Thyroid gland (tissue), 4 donors: ENCODE measurements at places on chromosomes 3 and 15. TPM values are rescaled to one million over a fixed set of nuclear protein-coding genes. Genes with fewer than 3 reads are reported as not detected.

Gene AGBL1
- total RNA-seq = not detected

Gene ROPN1
- not detected for total RNA-seq

Gene SNAPC5
- 33.8 TPM for total RNA-seq

Gene PLA2G4E
- not detected for total RNA-seq

Gene TMEM212
- total RNA-seq = not detected

Gene ACAN
- total RNA-seq = not detected

Gene TGM5
- not detected for total RNA-seq

Gene METTL6
- 20.8 TPM for total RNA-seq

GRCh38 chr15:51681303-51681963 lies at the start of gene SCG3:
Gene SCG3 (plus strand): TSS chr15:51681503. CDS start chr15:51681756, 253 bp downstream.
- no peaks in the 10 kb centered on the region for H3K27me3 ChIP-seq
- no peak within 1 kb of the TSS for H3K4me3 ChIP-seq
- no peaks in the 10 kb centered on the region for H3K36me3 ChIP-seq
- H3K27ac ChIP-seq = no peak within 1 kb of the TSS
- H3K4me1 ChIP-seq = peaks cover 3% of the 10 kb centered on the region

DNA sequence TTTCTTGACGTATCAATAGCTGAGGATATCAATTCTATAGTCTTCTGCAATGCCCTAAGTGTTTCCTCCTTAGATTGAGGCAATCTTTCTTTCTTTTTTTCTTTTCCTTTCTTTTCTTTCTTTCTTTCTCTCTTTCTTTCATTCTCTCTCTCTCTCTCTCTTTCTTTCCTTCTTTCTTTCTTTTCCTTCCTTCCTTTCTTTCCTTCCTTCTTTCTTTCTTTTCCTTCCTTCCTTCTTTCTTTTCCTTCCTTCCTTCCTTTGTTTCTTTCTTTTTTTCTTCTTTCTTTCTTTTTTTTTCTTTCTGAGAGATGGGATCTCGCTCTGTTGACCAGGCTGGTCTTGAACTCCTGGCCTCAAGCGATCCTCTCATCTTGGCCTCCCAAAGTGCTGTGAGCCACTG lies 10.0 kb upstream of the DNAAF4 start:
- no peaks in the 10 kb centered on the region for H3K27me3 ChIP-seq
- no peaks in the 10 kb centered on the region for H3K36me3 ChIP-seq
- no peak overlapping the region for H3K27ac ChIP-seq

- no peak for DNase-seq
- no peaks in the 10 kb centered on the region for H3K4me1 ChIP-seq
- no peak overlapping the region for H3K4me3 ChIP-seq
- no peak overlapping the region for H3K27ac ChIP-seq
- H3K27me3 ChIP-seq = no peaks in the 10 kb centered on the region
Measured at GRCh38 chr3:155859859-155860258, 5.6 kb upstream of the SLC33A1 start.

DNA sequence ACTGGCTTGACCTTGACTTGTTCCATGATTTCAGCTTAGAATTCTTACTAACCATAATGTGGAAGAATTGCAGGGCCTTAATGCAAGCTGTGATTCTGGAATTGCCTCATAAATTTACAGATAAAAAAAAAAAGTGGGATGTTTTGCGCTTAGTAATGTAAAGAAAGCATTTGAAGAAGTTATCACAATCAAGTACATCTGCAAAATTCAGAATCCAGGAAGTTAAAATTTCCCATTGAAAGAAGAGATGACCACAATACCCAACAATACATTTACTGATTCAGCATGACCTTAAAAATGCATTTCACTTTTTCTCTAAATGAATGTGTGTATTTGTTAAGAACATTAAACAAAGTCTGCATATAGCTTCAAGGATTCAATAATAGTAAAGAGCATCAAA lies 65.1 kb upstream of the CCNL1 start:
- H3K4me3 ChIP-seq = no peak overlapping the region
- H3K27me3 ChIP-seq = no peaks in the 10 kb centered on the region

DNA sequence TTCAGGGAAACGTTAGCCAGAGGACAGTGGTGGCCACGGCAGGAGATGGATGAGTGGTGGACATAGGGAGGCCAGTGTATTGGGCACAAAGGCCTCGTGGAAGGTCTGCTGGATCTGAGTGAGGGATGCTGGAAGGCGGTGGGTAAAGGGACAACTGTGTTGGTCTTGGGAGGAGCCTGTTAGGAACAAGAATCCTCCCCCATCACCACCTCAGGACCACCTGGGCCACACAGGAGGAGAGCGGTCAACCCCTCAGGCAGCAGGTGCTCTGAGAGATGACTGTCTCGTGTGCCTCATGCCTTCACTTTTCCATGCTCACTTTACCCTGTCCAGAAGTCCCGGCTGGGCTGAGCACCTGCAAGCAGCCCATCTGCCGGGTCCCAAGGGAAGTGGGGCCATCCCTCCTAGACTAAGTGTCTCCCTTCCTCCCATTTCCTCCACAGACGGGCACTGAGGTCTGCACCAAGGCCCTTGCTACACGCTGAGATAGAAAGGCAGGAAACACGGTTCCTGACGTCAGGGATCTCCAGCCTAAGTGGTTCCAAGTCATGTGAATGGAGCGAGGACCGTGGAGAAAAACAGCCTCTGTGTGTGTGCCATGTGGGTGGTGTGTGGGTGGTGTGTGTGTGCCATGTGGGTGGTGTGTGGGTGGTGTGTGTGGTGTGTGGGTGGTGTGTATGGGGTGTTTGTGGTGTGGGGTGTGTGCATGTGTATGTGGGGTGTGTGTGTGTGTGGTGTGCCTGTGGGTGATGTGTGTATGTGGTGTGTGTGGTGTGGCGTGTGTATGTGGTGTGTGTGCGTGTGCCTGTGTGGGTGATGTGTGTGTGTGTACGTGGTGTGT lies 47.8 kb upstream of the CTSH start:
- no peaks in the 10 kb centered on the region for H3K36me3 ChIP-seq
- no peaks in the 10 kb centered on the region for H3K4me1 ChIP-seq
- DNase-seq = peak; percentile 5
- no peak overlapping the region for H3K27ac ChIP-seq
- no peaks in the 10 kb centered on the region for H3K27me3 ChIP-seq
- H3K4me3 ChIP-seq = no peak overlapping the region

- no peak overlapping the region for H3K4me3 ChIP-seq
- peak overlapping the region; percentile 83 for H3K27ac ChIP-seq
- DNase-seq = no peak
Measured at GRCh38 chr15:66882251-66883020, 180.4 kb downstream of the SMAD6 start.

GRCh38 chr15:41258750-41259471 lies 27.8 kb downstream of the CHP1 start:
- peak overlapping the region; percentile 39 for H3K27ac ChIP-seq
- no peak overlapping the region for H3K4me3 ChIP-seq
- peaks cover 11% of the 10 kb centered on the region for H3K36me3 ChIP-seq

DNA sequence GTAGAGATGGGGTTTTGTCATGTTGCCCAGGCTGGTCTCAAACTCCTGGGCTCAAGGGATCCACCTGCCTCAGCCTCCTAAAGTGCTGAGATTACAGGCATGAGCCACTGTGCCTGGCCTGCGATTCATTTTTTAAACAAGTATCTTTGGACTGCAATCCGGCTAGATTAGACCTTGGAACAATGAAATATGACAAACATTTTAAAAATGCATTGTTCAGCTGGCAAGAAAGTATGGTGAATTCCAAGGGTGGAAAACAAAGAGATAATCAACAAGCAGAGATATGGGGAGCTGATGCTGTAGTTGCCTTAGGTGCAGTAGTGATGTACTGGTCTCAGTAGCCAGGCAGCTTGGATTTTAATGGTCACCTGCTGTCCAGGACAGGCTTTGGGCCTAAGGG lies 95.8 kb upstream of the GOLGA8J start:
- no peaks in the 10 kb centered on the region for H3K4me1 ChIP-seq
- H3K36me3 ChIP-seq = no peaks in the 10 kb centered on the region
- no peak overlapping the region for H3K27ac ChIP-seq
- H3K4me3 ChIP-seq = no peak overlapping the region

- H3K4me3 ChIP-seq = no peak overlapping the region
- no peaks in the 10 kb centered on the region for H3K36me3 ChIP-seq
- DNase-seq = no peak
Measured at GRCh38 chr3:148150141-148150540, 547.6 kb upstream of the AGTR1 start.

- peak; percentile 22 for DNase-seq
- H3K36me3 ChIP-seq = peaks cover 16% of the 10 kb centered on the region
- no peak overlapping the region for H3K27ac ChIP-seq
- H3K27me3 ChIP-seq = no peaks in the 10 kb centered on the region
- H3K4me3 ChIP-seq = no peak overlapping the region
Measured at GRCh38 chr3:11820531-11821041, 26.1 kb downstream of the TAMM41 start.

DNA sequence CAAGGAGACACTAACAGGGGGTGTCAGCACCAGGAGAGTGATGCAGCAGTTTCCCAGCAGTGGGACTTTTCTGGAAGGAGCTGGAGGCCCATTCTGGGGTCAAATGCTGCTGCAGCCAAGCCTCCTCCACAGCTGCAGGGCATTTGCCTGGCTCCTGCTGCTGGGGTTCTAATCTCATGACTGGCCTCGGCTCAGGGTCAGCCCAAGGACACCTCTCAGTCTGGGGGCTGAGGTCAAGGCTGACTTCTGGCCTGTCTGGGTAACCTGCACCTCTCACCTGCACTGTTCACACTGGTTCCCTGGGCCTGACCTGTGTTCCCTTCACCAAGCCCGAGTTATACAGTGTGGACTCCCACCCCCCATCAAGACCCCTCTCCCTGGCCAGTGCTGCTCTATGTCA lies 10.4 kb upstream of the C15orf39 start:
- H3K4me3 ChIP-seq = no peak overlapping the region
- no peaks in the 10 kb centered on the region for H3K27me3 ChIP-seq
- H3K27ac ChIP-seq = no peak overlapping the region
- peaks cover 18% of the 10 kb centered on the region for H3K4me1 ChIP-seq
- DNase-seq = no peak

DNA sequence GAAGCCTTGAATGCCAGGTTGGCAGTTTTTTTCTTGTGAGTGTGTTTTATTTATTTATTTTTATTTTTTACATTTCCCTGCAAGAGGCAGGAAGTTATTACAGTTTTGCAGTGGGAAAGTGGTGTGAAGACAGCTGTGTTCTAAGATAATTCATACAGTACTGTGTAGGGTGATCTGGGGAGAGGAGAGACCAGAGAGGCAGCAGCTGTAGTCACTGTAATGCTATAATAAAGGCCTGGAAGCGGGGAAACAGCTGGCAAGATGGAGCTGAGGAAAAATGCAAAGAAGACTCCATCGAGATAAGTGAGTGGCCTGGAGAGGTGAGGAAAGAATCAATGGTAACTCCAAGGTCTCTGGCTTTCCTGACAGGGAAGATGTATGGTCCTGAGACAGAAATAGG lies 23.1 kb downstream of the CNTN3 start:
- DNase-seq = no peak
- H3K27me3 ChIP-seq = no peaks in the 10 kb centered on the region
- no peaks in the 10 kb centered on the region for H3K4me1 ChIP-seq
- H3K27ac ChIP-seq = no peak overlapping the region
- no peaks in the 10 kb centered on the region for H3K36me3 ChIP-seq

DNA sequence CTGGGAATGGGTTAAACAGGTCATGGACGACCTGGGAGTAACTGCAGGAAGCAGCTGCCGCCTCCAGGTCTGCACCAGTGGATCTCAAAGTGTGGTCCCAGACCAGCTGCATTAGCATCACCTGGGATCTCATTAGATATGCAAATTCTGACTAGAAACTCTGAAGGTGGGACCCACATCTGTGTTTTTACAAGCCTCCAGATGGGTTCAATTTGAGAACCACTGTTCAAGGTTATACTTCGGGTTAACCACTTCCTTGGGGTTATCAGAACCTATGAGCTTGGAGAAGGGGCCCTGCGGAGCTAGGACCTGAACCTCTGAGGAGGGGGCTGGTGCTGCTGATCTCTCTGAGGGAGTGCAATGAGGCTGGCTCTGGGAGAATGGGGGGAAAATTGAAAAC lies 324.8 kb upstream of the CTDSPL start:
- DNase-seq = no peak
- peak overlapping the region; percentile 87 for H3K27ac ChIP-seq
- peaks cover 21% of the 10 kb centered on the region for H3K36me3 ChIP-seq
- peaks cover 44% of the 10 kb centered on the region for H3K4me1 ChIP-seq
- H3K27me3 ChIP-seq = no peaks in the 10 kb centered on the region
- H3K4me3 ChIP-seq = no peak overlapping the region

DNA sequence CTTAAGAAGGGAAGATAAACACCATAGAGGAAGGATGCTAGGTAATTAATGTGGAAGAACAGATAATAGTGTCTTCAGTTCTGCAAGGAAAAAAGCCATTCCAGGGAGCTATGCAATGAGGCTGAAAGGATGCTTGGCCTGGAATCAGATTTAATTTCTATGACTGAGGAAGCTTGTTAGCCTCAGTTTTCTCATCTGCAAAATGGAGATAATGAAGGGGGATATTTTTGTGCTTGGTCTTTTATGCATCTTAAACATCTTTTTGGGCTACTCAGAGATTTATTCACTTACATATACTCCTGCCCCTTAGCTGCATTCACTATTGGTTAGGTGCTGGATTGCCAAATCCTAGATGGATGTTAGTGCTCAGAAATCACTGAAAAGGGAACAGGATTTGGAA lies 16.7 kb downstream of the DNAJB11 start:
- no peak for DNase-seq
- no peak overlapping the region for H3K4me3 ChIP-seq
- H3K27ac ChIP-seq = no peak overlapping the region
- peaks cover 40% of the 10 kb centered on the region for H3K36me3 ChIP-seq

DNA sequence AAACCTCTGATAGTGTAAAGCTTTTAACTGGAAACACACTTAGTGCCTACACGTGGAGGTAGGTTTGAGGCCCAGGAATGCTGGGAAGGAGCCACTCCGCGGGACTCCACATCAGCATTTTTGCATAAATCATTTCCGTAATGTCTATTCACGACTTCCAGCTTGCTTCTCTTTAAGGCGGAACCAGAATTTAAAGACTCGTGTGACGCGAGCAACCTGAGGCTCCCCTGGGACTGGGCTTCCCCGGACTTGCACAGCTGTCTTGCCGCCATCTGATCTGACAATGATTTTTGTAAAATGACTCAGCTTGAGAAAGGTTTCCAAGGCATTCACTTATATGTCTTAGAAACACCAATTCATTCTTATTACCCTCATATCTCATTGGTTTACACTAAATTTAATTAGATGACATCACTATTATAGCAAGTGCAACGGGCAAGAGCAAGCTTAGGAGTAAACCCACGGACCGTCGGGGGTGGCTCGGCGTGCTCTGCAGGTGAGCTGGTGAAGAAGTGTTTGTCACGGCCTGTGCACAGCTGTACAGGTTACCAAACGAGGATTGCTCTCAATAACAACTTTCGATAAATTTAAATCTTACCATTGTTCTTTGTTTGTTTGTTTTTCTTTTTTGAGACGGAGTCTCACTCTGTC lies 95.2 kb downstream of the CHSY1 start:
- DNase-seq = no peak
- no peaks in the 10 kb centered on the region for H3K27me3 ChIP-seq
- no peaks in the 10 kb centered on the region for H3K36me3 ChIP-seq
- no peak overlapping the region for H3K27ac ChIP-seq
- H3K4me1 ChIP-seq = no peaks in the 10 kb centered on the region
